ELF-1 (cell line): ENCODE measurements at places on chromosomes 2 and 18.

- no peak for DNase-seq
These were observed 31.9 kb upstream of the MSTN start for GRCh38 chr2:190094316-190094871.

DNA sequence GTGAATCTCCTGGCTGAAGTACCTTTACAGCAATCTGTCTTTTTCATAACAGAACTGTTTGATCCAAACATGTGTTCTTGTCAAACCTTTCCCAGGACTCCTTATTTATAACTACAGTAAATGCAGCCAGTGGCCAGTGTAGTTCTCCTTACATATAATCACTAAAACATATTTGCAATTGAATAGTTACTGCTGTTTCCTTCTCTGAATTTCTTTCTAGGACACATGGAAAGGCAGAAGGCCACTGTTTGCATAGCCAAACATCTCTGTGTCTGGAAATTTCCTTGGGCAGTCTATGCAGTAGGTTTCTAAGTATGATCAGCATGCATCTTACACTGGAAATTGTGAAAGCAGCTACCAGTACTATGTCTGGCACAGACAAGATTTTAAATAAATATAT is 57.4 kb upstream of the COL3A1 start:
- no peak for DNase-seq

- DNase-seq, result no peak
These were observed 477.7 kb downstream of the PLCL1 start for GRCh38 chr2:198282061-198282460.

GRCh38 chr2:15968280-15969178 is 28.2 kb downstream of the MYCN start:
- no peak for DNase-seq

- DNase-seq, result no peak
These were observed 682.4 kb downstream of the DPP10 start for GRCh38 chr2:115124817-115125216.

GRCh38 chr2:27920148-27920885 is 29.8 kb downstream of the BABAM2 start:
- no peak for DNase-seq

- DNase-seq, result no peak
These were observed 42.2 kb upstream of the THOC1 start for GRCh38 chr18:310042-310441.

- no peak for DNase-seq
These were observed 38.3 kb upstream of the RAPGEF4 start for GRCh38 chr2:172697296-172697695.

DNA sequence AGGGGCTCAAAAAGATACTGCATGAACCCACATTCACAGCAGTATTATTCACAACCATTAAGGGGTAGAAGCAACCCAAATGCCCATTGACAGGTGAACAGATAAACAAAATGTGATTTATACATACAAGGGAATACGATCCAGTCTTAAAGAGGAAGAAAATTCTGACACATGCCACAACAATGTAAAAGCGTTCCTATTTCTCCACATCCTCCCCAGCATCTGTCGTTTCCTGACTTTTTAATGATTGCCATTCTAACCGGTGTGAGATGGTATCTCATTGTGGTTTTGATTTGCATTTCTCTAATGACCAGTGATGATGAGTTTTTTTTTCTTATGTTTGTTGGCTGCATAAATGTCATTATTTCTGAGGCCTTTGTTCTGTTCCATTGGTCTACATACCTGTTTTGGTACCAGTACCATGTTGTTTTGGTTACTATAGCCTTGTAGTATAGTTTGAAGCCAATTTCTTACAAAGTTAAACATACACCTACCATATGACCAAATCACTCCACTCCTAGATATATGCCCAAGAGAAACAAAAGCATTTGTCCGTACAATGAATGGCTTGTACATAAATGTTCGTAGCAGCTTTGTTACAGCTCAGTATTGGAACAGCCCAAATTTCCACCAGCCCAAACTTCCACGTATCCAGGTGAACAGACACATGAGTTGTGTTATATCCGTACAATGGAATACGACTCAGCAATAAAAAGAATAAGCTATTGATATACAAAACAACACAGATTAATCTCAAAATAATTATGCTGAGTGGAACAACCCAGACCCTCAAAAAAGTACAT is 85.1 kb downstream of the TMEM131 start:
- no peak for DNase-seq

DNA sequence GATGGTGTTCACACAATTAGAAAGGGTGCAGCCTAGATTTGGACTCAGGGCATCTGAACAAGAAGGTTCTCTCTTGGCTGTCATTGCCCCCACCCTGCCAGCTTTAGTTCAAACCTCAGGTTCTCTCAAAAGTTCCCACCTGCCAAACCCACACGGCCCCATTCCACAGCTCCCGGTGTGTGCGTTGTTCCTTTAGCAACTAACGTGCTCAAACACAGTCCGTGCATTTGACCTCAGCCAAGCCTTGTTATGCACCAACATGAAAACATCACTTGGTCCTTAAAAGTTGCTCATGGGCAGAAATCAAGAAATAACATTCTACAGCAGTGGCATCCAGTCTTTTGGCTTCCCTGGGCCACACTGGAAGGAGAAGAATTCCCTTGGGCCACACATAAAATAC is 32.0 kb downstream of the LOXHD1 start:
- DNase-seq, result no peak

- DNase-seq, result no peak
These were observed 20.7 kb downstream of the DTNA start for GRCh38 chr18:34730774-34731173.

DNA sequence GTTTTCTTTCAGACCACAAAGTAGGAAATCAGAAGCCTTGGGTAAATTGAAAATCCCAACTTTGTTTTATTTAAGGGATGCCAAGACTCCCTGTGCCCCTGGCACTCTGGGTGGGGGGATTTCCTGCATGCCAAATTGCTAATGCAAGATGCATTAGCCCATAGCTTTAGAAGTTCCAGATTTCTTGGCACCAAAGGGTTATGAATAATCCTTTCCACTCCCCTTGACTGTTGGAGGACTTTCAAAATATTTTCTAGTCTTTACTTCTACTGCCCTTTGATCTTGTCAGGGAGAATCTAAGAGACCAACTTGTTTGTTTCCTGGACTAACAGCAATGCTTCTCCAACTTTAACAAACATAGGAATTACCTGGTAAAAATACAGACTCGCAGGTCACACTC is 81.8 kb upstream of the TGIF1 start:
- no peak for DNase-seq

DNA sequence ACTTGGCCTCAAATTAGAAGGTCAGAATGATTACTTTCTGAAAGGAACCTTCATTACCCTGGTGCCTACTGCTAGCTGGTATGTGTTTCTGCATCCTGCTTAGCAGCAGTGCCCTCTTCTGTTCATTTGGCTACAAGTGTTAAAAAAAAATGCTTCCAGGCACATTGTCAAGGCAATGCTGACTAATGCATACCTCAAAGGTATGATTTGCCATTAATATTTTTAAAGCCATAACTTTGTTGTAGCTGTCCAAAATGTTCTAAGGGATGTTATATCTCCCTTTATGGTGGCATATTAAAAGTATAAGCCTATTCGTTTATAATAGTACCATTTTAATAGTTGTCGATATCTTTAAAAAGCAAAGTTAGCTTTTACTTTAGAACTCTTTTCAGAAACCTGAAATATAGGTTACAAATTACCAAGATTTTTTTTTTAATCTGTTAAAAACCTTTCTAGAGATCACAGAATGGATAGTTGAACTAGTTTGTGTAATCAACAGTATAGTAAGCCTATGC is 52.0 kb upstream of the FAM171B start:
- DNase-seq, result peak; percentile 31

DNA sequence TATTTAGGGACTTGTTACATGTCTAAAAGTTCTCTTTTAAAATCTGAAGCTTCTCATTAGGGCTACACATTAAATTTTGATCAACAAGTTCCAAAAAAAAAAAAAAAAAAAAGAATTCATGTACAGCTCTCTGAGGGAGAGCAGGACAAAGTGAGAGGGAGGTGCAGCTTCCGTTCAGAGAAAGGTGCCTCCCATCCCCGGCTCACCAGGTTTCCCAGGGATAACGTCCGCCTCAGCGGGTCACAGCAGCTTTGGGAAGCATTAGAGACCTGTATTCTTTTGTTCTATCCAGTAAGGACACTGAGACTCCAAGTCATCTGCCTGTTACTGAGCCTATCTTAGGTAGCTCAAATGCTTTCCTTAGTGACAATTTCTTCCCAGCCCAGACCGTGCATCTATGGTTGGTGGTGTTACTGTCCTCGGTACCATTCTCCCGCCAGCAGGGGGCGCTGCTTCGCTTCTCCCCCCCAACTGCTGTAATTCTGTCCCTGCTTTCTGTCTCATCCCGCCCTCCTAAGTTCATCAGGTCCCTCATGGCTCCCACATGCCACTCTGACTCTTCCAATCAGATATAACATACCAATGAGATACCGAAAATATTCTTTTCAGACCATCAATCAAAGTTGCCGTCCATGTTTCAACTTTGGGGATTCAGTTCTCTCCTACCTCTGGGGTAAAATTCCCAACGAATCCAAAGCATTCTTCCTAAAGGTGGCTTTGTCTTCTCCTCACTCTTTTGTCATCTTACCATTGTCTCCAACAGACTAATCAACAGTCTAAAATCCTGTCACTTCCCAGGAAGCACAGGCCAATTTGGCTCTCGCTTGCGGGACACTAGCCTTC is 466.5 kb downstream of the METTL4 start:
- DNase-seq, result peak; percentile 88

DNA sequence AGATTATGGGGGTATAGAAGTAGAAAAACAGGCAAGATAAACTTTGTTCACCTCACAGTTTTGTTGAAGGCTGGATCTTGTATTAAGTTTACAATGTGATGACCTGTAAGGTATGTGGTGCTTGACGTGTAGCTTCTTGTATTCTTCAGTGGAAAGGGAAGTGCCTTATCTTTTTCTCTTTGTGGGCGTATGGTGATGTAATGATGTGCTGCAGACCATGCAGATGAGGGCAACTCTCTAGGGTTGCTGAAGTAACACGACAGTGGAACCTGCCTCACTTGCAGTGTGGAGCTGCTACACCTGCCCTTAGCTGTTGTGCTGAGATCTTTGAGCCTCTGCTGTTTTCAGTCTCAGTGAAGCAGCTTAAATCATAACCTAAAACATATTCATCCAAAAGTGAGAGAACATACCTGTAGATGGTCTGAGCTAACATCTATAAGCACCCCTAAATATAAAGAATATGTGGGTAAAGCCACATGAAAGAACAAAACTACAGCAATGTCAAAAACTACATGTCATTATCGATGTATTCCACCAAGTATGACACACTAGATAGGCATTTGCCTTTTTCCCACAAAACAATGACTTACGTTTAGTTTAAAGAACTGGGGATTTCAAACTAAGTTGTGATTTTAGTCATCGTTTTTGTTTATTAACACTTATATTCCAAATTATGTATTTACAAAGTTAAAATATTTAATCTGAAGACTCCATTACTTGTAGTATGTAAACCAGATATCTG is 1144.1 kb downstream of the CNTNAP5 start:
- no peak for DNase-seq

GRCh38 chr2:16430846-16431245 is 234.8 kb downstream of the CYRIA start:
- DNase-seq, result no peak

- DNase-seq, result peak; percentile 79
These were observed 190.1 kb downstream of the TTC32 start for GRCh38 chr2:19711470-19712372.

DNA sequence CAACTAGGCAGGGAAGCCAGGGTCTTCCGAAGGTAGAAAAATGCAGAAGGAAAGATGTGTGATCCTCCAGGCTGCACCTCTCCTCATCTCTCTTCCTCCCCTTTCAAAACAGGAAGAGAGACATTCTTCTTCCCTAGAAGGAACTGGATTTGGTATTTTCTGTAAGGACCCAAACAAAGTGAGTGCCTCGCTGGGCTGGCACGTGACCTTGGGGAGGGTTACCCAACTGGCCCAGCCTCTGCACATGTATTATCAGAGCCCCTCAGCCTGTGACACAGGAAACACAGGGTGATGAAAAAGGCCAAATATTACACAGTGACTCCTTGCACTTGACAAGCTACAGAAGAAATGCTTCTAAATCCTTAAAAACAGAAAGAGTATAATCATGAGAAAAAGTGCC is 2.3 kb downstream of the HJURP start:
- DNase-seq, result no peak

DNA sequence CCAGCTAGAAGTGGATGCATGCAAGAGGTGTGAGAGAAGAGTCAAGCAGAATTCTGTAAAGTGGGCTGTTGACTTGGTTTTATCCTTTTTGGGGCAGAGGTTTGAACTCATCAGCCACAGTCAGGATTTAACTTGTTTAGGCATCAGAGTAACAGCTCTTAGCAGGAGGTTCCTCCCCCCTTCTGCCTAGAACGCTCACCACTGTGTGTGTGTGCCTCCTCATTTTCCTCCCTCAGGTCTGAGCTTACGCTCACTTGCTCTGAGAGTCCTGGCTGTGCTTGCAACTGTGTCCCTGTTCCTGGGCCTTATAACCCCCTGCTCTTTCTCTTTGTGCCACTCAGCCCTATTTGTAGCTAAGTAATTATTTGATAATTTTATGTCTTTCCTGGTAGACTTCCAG is 167.9 kb downstream of the TMEM182 start:
- no peak for DNase-seq

DNA sequence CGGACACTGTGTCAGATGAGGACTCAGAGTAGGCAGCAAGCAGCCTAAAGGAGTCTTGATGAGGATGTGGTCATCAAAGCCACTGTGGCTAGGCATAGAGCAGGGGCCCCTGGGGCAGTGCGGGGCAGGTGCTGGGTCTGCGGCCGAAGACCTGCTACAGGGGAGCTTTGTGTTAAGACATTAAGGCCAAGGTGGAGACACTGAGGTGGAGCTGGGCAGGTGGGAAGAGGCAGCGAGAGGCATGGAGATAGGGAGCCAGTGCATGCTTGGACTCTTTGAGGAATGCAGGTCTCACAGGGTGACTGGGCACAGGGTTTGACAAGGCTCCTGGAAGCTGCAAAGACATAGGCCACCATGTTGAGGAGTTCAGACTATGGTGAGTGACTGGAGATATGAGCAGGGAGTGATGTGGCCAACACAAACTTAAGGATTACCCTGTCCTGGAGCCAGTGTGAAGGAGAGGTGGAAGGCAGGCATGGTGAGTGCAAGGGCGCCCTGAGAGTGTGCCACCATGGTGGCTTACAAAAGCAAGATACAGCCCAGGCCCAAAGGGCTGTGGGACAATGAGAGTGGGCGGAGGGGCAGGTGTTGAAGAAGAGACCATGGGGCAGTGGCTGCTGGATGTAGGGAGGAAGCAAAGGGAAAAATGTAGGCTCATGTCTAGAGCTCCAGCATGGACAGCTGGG is 450.9 kb upstream of the HS6ST1 start:
- DNase-seq, result no peak

DNA sequence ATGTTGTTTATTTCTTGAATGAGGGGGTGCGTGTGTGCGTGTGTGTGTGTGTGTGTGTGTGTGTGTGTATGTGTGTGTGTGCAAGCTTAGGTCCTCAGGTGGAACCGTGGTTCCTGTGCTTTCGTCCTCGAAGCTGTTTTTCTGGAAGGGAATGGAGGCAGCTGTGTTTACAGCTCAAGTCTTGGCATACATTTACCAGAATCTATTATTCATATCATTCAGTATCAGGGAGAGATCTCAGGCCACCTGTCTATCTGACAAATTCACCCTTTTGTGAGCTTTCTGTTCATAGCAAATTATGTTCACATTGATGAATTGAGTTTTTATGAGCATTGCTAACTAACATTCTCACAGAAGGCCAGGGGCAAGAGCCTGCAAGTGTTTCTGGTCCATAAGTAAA is 550.4 kb downstream of the ARHGAP15 start:
- DNase-seq, result no peak

GRCh38 chr2:28048341-28048740 is 157.8 kb downstream of the BABAM2 start:
- no peak for DNase-seq
